ENCODE measurements at places on chromosomes 3 and 15. TPM values are rescaled to one million over a fixed set of nuclear protein-coding genes. Genes with fewer than 3 reads are reported as not detected.
A peak's percentile ranks its signal among the peaks of the same experiment; 100 is the strongest.

Gene RHCG
- 2.2 TPM for polyA plus RNA-seq

DNA sequence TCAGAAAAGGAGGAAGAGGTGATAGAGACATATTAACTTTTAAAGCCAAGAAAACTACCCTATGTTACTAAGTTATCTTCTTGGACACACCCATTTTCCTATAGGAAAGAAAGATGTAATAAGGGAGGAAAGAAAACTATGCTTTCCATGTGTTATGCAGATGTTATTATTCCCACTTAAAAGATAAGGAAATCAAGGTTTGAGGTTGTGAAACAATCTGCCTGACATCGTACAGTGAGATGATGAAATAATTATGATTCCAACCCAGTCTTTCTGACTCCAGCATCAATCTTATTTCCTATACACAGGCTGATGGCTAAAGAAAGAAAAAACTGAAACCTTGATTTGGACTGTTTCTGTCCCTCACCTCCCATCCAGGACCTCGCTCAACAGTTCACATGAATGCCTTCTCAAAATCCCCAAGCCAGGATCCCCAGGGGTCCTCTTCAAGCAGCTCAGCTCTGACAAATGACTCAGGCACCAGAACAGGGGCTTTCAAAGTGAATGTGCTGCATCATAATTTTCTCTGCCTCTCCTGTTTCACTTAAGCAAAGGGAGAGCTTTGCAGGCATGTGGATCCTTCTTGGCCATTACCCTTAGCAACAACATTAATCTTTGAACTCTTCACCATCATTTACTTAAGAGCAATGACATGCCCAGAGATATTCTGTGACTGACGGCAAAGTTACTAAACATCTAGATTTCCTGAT lies 12.4 kb upstream of the EID1 start:
- no peak overlapping the region for H3K4me3 ChIP-seq
- peak; percentile 46 for DNase-seq
- H3K4me1 ChIP-seq = no peaks in the 10 kb centered on the region
- no peaks in the 10 kb centered on the region for H3K27me3 ChIP-seq
- no peak overlapping the region for H3K27ac ChIP-seq
- H3K36me3 ChIP-seq = no peaks in the 10 kb centered on the region

- H3K27ac ChIP-seq = no peak overlapping the region
- H3K36me3 ChIP-seq = no peaks in the 10 kb centered on the region
Measured at GRCh38 chr3:129003578-129004112, 2.5 kb downstream of the EFCC1 start.

Gene PLA2G4E
- polyA plus RNA-seq = not detected

DNA sequence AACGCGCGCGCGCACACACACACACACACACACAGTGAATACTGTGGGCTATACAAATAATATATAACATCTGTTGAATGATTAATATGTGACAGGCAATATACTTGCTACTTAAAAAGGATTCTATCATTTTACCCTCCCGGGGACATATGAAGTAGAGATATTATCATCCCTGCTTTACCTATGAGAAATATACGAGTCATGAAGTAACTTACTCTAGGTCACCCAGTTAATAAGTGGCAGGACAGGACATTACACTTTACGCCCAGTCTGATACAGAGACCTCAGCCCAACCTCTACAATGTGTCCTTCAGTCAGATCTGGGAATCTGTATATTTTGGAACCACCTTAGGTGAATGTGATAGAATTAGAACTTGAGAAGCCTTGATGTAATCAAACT lies 55.4 kb downstream of the CCDC54 start:
- H3K27me3 ChIP-seq = peaks cover 4% of the 10 kb centered on the region
- H3K4me3 ChIP-seq = no peak overlapping the region
- peak; percentile 49 for DNase-seq
- H3K27ac ChIP-seq = no peak overlapping the region

Gene PAQR9
- not detected for polyA plus RNA-seq

GRCh38 chr3:39637807-39638206 lies 170.3 kb downstream of the MOBP start:
- no peaks in the 10 kb centered on the region for H3K4me1 ChIP-seq
- no peaks in the 10 kb centered on the region for H3K27me3 ChIP-seq
- no peaks in the 10 kb centered on the region for H3K36me3 ChIP-seq

DNA sequence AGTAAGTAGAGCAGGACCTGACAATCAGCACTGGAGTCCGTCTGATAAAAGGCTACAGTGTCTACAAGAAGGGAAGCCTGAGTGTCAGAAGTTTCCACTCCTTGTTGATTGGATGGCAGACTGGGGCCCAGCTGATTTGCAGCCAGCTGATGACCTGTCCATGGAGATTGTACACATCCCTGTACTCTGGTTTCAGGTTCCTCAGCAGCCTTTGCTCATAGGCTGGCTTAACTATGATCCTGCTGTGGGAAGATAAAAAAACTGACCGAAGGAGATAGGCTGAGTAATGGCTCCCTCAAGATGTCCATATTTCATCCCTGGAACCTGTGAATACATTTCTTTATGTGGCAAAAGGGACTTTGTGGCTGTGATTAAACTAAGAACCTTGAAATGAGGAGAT lies 11.7 kb upstream of the LACTB start:
- H3K36me3 ChIP-seq = no peaks in the 10 kb centered on the region
- H3K4me1 ChIP-seq = peaks cover 4% of the 10 kb centered on the region
- H3K4me3 ChIP-seq = no peak overlapping the region
- H3K27ac ChIP-seq = no peak overlapping the region
- DNase-seq = no peak

DNA sequence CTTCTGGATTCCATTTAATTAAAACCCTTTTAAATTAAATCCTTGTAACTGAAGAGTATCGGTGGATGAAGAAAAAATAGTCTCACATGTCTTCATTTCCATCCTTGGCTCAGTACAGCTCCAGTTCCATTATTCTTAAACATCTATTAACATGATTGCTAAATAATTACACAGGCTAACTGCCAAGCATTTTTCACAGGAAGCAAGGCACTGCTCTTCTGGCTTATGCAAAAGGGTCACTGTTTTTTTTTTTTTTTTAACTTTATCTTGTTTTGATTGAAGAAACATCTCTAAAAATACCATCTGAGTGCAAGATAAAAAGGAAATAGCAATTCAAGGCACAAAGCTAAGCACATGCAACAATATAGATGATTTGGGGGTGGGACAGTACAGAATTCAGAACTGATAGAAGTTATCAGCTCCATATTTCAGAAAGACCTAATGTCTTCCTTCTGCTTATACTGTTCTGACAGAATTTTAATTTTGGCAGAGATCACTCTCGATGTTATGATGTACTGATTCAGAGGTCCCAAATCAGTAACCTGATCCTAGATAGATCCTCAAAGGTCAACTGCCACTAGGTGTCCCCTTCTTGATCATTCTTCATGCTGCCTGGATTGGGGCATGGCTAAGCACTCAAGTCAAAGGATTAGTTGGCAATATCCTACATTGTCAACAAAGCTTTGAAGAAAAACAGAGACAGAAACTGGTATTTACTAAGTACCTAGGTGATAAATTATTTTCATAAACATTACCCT lies 57.8 kb upstream of the ACTC1 start:
- H3K36me3 ChIP-seq = peaks cover 8% of the 10 kb centered on the region
- no peaks in the 10 kb centered on the region for H3K27me3 ChIP-seq
- H3K27ac ChIP-seq = no peak overlapping the region
- no peaks in the 10 kb centered on the region for H3K4me1 ChIP-seq
- no peak for DNase-seq

Gene SGO1
- polyA plus RNA-seq = 5.8 TPM

Gene ATP10A
- 0.27 TPM for polyA plus RNA-seq

Gene AADACL2
- polyA plus RNA-seq = 0.60 TPM

DNA sequence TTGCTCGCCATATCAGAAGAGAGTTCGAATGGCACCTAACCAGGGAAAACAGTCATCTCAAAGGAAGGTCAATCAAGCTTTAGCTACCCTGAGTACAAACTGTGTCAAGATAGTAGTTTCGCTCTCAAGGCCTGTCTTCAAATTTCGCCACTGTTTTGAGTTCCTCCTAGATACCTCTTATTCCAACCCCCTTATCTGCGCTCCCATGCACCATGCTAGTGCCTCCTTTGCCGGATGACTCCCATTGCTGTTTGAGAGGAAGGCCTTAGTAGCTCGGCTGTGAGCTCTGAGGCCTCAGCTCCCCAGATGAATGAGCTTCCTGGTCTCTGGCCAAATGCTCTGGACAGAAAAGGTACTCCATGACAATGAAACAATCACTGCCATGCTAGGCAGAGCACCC lies 256.0 kb downstream of the ULK4 start:
- DNase-seq = no peak
- no peaks in the 10 kb centered on the region for H3K27me3 ChIP-seq
- H3K4me1 ChIP-seq = no peaks in the 10 kb centered on the region
- no peaks in the 10 kb centered on the region for H3K36me3 ChIP-seq
- H3K27ac ChIP-seq = no peak overlapping the region

DNA sequence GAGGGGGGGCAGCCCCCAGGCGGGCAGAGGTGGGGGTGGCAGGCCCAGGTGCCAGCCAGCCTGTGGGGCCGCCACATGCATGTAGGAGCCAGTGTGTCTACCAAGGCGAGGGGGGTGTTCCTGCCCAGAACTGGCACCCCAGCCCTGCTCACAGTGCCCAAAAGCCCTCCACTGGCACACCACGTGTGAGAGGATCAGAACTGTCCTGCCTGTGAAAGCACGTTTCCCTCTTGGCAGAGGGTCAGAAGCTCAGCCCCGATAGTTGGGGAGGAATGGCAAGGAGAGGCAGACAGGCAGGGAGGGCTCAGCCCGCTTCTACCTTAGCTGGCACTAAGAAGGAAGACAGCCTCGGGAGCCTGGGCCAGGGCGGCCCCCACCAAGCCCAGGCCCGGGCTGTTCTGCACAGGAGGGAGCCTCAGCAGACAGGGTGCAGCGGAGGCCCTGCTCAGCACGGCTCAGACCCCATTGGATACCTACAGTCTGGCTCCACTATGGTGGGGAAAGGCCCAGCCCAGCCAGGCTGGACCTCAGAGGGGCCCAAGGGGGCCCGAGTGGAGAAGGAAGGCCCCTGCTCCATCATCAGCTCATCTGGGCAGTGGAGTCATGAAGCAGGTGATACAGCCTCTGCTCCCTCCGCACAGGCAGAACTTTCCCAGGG lies 84.8 kb upstream of the LINGO1 start:
- no peaks in the 10 kb centered on the region for H3K36me3 ChIP-seq
- H3K4me1 ChIP-seq = no peaks in the 10 kb centered on the region
- no peak overlapping the region for H3K4me3 ChIP-seq
- peaks cover 3% of the 10 kb centered on the region for H3K27me3 ChIP-seq
- no peak overlapping the region for H3K27ac ChIP-seq
- no peak for DNase-seq
